Type B pancreatic cell (in vitro differentiated cells): ENCODE measurements at places on chromosomes 1 and 21. TPM values are rescaled to one million over a fixed set of nuclear protein-coding genes. Genes with fewer than 3 reads are reported as not detected.

SLC44A5 gene
- total RNA-seq, result 1.3 and 2.4 TPM in 2 replicates

DNAH14 gene
- total RNA-seq, result 23.6 and 42.1 TPM in 2 replicates

GIPC2 gene
- 2.9 and 4.8 TPM in 2 replicates for total RNA-seq

TMEM125 gene
- 19.8 and 51.7 TPM in 2 replicates for total RNA-seq

IL19 gene
- not detected in 2 replicates for total RNA-seq

DNAI4 gene
- 7.6 and 20.1 TPM in 2 replicates for total RNA-seq

ASPM gene
- total RNA-seq, result 13.0 and 38.6 TPM in 2 replicates

GNAI3 gene
- total RNA-seq, result 8.8 and 8.9 TPM in 2 replicates

GBP1 gene
- total RNA-seq, result 16.0 and 52.4 TPM in 2 replicates

BRDT gene
- total RNA-seq, result not detected in 2 replicates

CHAF1B gene
- total RNA-seq, result 7.4 and 17.1 TPM in 2 replicates

EPHA8 gene
- 0.46 and 3.4 TPM in 2 replicates for total RNA-seq

HPDL gene
- 8.0 and 8.6 TPM in 2 replicates for total RNA-seq

PRAMEF17 gene
- not detected in 2 replicates for total RNA-seq

KCNA2 gene
- 0.40 and 1.1 TPM in 2 replicates for total RNA-seq

- DNase-seq, result peak; percentile 92
These were observed 26.5 kb downstream of the DMRTB1 start for GRCh38 chr1:53485478-53486394.

DNA sequence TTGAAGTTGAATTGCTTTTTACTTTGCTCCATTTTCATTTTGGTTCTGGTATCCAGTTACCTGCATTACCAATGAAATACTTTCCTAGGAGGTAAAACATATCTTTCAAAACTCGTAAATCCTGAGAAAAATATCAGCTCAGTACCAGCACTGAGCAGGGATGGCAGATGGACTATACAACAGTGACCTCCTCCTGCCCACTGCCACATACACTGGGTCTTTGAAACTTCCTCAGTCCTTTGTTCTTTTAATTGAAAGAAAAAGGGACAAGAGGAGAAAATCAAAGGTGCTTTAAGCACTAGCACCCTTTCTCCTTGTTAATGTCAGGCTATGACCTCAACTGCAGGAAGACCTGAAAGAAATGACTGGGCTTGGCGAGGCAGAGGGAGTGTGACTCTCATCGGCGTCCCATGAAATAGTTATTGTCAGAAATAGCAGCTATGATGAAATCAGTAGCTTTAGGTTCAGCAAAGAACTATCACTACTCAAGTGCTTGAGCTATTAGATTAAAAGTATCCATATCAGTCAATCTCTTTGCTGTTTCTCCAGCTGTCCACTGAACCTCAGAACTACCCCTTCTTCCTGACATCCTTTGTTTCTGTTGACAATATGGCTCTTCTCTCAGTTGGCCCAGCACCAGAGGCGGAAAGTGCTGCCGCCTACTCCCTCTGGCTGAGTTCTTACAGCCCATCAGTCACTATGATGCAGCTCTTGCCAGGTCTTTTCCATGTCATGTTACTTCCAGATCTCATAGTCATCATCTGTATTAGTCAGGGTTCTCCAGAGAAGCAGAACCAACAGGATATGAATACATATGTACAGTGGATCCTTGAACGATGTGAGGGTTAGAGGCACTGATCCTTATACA lies 207.0 kb upstream of the MAP1LC3C start:
- no peak for DNase-seq

DNA sequence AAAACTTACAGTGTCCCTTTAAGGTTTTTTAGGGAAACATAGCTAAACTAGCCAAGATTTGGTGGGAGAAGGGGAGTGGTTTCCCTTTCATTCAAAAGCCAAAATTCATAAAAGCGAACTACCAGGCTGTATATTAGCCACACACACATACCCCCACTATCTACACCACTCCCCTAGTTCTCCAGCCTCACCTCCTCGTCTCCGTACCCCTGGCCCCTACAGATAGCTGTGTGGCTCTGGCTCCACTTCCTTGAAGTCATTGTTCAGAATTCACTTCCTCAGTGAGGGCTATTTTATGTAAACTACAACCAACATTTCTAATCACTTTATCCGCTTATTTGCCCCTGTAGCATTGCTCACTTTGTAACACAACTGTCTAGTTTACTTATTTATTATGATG lies 5.3 kb upstream of the DPH5 start:
- no peak for DNase-seq

DNA sequence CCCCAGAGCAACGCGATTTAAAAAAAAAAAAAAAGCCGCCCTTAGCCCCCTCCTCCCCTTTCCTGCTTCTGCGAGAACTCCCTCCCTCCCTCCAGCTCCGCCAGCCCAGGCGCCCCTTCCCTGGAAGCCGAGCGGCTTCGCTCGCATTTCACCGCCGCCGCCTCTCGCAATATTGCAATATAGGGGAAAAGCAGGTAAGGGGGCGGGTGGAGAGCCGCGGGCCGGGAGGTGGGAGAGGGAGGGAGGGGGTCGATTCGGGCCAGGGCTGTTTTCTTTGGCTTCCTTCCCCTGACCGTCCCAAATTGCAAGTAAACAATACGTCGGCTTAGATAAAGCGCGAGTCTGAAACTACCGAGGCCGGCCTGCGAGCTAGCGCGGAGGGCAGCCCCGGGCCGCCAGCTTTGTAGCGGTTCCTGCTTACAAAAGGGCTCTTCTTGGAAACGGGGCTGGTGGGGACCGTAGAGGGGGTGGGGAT lies 408 bp downstream of the LMO4 start:
- DNase-seq, result peak; percentile 73

DNA sequence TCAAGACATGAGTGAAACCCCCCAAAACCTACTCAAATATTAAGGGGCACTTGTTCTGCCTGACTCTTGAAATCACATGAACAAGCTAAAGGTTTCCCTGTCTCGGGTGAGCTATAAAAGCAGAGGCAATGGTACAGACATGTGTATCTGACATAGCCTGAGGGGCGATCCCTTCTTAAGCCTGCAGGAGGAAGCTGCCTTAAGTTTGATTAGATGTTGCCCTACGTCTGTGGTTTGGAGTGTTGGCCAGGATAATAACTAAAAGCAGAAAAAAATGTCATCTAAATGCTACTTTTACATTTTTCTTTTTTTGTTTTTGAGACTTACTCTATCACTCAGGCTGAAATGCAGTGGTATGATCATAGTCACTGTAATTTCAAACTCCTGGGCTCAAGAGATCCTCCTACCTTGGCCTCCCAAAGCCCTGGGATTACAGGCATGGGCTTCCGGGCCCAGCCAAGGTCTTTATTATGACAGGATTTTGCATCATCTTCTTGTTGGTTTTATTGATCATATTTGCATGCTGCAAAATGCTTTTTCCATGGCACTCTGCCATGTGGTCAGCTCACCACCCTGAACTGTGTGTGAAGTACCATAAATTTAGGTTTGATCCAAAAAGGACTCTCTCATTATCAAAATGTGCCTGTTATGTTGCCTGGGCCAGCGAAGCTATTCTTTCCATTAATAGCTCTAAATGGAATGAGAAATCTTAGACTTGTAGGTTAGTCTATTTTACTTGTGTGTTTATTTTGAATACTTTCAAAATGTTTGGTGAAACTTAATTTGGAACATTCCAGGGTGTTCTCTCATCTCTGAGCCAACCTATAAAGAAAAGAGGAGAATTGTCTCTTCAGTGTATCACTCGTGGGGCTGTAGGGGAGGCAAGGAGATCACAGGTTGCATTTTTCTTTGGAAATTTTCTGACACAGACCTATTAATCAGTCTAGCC lies 15.0 kb upstream of the HMGN1 start:
- DNase-seq, result no peak

DNA sequence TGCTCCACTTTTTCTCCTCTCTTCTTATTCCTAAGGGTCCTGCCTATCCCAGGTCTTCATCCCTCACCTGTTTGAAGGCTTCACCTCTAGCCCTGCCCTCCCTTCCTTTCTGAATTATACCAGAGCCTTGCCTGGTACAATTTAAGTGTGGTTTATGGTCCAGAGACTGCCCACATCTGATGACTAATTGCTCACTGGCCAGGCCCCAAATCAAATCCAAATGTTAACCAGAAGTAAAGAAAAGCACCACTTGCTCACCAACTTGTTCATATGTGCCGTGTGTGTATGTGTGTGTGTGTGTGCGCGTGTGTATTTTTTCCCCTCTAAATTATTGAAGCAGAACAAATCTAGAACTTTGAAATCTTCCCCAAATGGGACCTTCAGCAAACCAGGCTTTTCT lies 26.4 kb downstream of the MYOM3 start:
- no peak for DNase-seq

- no peak for DNase-seq
These were observed 1030.9 kb downstream of the AMY1C start for GRCh38 chr1:104780470-104781078.

GRCh38 chr21:18030248-18030647 lies 211.1 kb upstream of the C21orf91 start:
- DNase-seq, result no peak

- peak; percentile 71 for DNase-seq
These were observed 485 bp downstream of the SIPA1L2 start for GRCh38 chr1:232629250-232630046.

DNA sequence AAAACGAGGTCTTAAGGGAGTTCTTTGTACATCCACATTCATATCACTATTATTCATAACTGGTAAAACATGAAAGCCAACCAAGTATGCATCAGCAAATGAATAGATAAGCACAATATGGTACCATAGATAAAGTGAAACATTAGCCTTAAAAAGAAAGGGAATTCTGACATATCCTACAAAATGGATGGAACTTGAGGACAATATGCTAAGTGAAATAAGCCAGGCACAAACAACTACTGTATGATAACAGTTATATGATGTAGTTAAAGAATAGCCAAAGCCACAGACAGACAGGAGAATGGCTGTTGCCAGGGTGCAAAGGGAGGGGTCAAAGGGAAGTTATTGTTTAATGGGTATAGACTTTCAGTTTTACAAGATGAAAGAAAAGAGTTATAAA lies 148.9 kb downstream of the EIF4G3 start:
- no peak for DNase-seq

- no peak for DNase-seq
These were observed 193.5 kb upstream of the SAMSN1 start for GRCh38 chr21:14739590-14739989.

- DNase-seq, result no peak
These were observed 154.1 kb downstream of the NPHP4 start for GRCh38 chr1:5837976-5838653.

DNA sequence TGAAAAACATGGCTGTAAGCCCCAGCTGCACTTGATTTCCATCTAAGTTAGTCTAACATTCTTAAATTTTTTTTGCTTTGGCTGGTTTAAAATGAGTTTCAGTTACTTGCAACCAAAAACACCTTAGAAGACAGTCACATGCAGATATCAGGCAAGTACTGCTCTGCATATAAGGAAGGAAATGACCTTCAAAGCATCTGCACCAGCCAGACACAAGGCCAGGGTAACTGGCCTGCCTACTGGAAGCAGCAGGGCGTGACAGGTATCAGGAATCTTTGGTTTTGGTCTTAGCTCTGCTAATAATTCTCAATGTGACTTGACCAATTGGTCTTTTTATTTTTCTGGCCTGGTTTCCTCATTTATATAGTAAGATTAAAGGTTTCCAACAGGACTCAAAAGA lies 33.5 kb downstream of the SCYL3 start:
- DNase-seq, result no peak

DNA sequence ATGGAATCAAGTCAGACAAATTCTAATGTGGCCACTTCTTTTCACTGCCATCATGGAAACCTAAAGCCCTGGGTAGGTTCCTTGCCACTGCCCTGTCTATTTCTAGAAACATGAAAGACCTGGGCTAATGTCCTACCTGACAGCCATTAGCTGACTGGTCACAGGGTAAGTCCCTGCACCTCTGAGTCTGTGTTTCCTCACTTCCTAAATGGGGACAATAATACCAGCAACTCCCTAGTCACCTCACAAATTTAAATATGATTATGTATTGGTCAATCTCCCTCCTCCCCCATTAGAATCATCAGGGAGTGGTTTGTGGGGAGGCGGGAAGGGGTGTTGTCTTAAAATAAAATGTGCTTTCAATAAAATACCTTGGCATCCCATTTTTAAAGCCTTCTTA lies 2.2 kb downstream of the CREG1 start:
- no peak for DNase-seq

DNA sequence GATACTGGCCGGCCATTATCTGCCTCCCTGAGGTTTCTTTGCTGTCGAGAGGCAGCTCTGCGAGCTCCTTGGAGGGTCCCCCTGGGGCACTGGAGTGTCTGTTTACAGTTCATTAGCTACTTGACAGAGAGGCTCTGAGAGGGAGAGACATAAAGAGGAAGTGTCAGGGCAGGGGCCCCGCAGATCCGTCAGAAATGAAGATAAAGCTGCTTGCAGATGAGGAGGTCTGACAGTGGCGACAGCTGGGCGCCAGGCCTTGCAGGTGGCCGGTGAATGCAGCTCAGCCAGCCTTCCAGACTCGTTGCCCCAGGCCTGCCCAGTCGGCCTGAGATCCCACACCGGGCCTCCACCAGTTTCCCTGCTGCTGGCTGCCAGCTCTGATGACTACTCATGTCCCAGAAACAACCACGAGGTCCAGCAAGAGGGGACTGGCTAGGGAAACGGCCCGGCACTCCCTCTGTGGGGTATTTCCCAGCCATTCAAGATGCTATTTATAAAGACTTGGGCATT lies 84.7 kb downstream of the DISP3 start:
- no peak for DNase-seq

- DNase-seq, result no peak
These were observed 157.4 kb downstream of the SIPA1L2 start for GRCh38 chr1:232472485-232473041.

GRCh38 chr1:77636864-77637263 lies 45.6 kb downstream of the ZZZ3 start:
- no peak for DNase-seq

DNA sequence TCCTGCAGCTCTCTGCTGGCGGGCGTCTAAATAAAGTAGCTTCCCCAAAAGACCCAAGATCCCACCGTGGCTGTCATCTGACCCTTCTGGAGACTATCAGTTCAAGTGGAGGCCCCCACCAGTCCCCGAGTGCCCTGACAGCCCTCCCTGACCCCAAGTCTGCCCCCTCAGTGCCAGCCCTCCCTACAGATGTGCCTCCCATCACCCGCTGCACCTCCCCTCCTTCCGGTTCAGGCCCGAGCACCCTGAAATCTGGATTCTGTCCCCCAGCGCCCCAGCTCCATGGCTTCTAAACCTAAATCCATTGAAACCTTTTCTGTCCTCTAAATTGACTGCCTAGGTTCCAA lies 595 bp downstream of the IL10RB start:
- no peak for DNase-seq

GRCh38 chr1:218345673-218346390 lies 696 bp downstream of the TGFB2 start:
- peak; percentile 81 for DNase-seq

DNA sequence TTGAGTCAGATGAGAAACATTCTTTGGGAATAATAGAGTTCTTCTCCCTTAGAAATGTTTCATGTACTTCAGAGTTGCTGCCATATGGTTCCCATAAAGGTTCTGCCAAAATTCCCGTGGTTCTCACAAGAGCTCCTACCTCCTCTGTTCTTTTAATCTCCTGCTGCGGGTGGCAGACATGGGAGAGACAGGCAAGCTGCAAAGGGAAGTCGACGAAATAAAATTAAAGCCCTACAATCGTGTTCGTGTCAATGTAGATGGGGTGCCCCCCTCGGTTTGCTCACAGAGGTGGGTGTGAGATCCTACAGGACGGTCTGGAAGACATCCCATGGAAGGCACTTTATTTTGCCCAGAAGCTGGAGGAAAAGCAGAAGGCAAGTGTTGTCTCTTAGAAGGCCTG lies 276.0 kb downstream of the RWDD3 start:
- no peak for DNase-seq
